ENCODE measurements at places on chromosomes 2 and 18. TPM values are rescaled to one million over a fixed set of nuclear protein-coding genes. Genes with fewer than 3 reads are reported as not detected.

- no peak for DNase-seq
Observed at GRCh38 chr2:224426656-224427055, 24.7 kb upstream of the FAM124B start.

- DNase-seq = peak; percentile 84
Observed at GRCh38 chr2:85132834-85133637, at the start of gene TCF7L1. TSS of gene TCF7L1 (plus strand) at chr2:85133392. CDS start at chr2:85133685, 293 bp downstream.

DNA sequence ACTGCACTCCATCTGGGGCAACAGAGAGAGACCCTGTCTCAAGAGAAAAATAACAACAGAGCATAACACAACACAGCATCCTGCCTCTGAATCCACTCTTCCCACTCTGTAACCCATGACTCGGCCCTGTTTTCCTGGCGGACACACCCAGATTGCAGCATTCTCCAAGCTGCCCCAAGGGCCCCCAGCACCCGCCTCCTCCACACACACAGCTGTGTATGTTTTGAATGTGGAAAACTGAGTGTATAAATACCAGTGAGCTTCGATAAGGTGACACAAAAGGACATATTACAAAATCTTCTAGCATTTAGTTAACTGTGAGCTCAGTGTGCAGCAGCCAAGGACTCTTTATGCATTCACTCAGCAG, 13.0 kb downstream of the IMPA2 start:
- no peak for DNase-seq

The C1QL2 gene
- total RNA-seq = 0.20 TPM

The CASP8 gene
- 16.4 TPM for total RNA-seq

The C1GALT1C1L gene
- not detected for total RNA-seq

- DNase-seq = no peak
Observed at GRCh38 chr2:1744151-1744445, 217 bp downstream of the PXDN start.

The MC4R gene
- not detected for total RNA-seq

GRCh38 chr2:172376016-172376415, 51.4 kb upstream of the ITGA6 start:
- DNase-seq = no peak

The GPBAR1 gene
- 0.55 TPM for total RNA-seq

- peak; percentile 35 for DNase-seq
Observed at GRCh38 chr18:35580701-35581539, 620 bp upstream of the GALNT1 start.

The MPPE1 gene
- 29.4 TPM for total RNA-seq

DNA sequence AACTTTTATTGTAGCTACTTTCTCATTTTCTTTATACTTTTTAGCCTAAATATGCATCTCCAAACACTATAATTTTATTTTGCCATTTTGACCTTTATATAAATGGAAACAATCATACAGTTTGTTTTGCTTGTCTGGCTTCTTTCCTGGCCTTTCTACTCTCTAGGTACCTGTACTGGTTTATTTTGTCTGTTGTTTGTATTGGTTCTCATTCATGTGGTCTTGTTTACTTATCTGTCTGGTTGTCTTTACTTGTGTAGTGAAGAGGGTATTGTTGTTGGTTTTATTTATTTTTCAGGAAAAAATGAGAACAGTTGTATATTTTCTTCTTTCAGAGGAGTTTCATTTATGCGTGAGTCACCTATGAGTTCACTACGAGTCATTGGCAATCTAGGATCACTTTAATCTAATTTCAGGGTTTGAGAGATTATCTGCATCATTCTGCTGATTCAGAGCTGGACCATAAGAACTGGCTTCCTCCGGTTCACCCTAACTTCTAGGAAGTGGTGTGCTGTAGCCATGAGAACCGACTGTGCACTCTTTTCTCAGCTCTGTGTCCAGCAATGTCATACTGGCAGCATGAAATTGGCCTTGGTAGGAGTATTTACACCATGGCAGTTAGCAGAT, 33.1 kb upstream of the HDAC4 start:
- DNase-seq = peak; percentile 14

- DNase-seq = no peak
Observed at GRCh38 chr2:45874344-45874743, 222.9 kb downstream of the PRKCE start.

GRCh38 chr18:12092398-12093229, 1.0 kb upstream of the ANKRD62 start:
- DNase-seq = no peak

DNA sequence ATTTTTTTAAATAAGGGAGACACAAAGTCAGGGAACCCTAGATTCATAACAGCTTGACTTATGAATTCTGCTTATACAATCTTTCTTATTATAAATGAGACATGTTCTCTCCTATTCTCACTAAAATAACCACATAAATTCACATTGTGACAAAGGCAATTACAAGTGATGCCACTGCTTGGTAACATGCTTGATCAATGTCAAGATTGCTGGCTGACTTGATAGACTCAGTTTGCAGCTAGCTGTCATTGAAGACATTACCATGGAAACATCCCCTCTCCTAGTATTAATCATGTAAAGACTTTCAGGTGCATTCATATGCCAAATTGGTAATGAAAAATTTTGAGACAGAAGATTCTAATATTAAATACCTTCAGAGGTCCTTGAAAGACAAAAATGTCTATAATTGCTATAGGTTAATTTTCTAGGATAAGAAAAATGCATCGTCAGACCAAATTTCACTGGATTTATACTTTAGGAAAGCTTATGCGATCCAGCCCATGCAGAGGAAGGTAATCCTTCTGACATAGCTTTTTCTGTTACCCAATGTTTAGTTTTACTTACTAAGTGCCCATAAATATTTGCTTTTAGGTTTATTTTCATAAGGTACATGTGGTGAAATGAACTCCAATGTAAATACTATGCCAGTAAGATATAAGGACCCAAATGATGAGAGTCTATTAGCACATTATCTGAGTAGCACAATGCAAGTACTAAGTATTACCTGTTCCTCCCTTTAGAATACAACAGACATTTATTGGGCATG, 32.6 kb upstream of the ENOSF1 start:
- DNase-seq = no peak

DNA sequence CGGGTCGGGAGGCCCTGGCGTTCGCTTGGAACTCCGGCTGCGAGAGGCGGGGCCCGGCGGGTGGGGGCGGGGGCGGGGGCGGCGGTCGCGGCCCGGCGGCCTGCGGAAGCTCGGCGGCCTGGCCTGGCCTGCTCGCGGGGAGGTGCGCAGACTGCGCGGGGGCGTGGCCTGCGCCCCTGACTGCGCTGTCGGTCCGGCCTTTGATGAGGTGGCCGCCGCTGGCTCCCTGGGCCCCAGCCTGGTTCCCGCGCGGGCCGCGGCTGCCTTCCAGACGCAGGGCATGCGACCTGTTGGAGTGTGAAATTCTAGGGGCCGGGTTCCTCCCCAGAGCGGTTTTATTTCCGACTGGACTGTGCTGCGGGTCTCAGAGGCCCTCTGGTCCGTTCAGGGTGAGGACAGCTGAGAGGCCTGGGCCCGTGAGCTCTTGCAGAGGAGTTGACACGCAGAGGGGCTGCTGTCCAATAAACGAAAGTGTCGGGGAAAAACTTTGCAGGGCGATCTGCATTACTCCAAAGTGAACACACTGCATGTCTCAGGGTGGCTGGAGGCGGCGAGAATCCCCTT, 629 bp downstream of the NRBP1 start:
- DNase-seq = peak; percentile 76

DNA sequence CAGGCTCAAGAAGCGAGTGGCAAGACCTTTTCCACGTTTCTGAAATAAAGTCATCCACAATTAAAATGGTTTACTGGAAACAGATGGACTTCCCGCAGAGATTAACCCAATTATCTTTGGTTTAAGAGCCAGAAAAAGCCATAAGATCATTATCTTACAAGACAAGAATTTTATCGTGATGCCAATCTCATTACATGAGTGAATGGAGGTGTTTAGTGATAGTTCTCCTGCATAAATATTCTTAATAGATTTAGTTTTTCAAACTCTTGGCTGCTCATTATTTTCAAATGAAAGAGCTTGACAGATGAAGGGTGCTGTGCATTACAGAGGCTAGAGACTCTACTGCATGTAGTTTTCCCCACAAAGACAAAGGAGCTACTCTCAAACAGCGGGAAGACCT, 1028.4 kb upstream of the PIK3C3 start:
- peak; percentile 28 for DNase-seq

DNA sequence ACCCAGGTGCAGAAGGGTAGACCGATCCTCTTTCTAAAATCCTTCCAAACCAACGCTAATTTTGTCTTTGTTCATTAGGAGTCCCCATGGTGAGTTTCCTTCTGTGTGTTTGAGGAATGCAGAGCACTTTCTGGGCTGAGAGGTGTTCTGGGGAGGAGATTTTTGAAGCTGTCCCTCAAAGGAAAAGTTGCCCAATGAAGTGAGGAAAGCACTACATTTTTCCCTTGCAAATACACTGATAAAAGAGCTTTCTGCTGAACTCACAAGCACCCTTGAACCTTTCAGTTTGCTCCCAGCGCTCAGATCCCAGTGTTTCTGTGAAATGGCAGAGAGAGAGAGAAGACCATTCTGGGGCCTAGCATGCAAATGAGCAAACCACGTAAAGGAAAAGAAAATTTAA, 299.6 kb upstream of the FANCL start:
- DNase-seq = no peak
